Breast epithelium (tissue), 4 donors: ENCODE measurements at places on chromosomes 3 and 15. TPM values are rescaled to one million over a fixed set of nuclear protein-coding genes. Genes with fewer than 3 reads are reported as not detected.

DNA sequence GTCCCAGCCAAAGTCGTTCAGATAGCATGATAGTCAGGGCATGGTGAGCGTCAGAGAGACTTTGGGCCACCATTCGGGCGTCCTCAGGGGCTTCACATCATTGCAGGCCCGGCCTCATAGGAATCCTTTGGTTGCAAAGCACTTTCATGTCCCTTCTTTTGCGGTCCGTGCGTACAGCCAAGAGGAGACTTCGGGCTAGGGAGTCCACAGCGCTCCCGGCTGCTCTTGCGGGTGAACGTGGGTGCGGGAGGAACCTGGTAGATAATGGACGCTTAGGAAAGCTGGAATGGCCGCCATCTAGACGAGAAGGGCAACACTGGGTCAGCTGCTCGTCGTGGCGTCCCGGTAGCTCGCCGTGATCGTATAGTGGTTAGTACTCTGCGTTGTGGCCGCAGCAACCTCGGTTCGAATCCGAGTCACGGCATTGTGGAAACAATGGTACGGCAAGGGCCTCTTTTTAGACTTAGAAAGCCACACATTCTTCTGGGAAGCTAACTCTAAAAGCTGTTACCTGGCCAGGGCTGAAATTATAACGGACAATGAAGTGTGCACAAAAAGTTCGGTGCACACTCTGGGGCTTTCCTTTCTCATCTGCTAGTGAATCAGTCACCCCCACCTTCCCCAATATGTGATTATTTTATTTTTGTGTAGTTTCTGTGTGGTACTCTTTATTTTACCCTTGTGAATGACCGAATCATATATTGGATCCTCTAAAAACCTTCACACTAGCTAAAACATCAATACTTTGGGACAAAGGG, 13.2 kb upstream of the SHF start:
- no peaks in the 10 kb centered on the region for H3K27me3 ChIP-seq
- H3K4me3 ChIP-seq, result peak overlapping the region; percentile 79
- DNase-seq, result peak; percentile 90
- H3K4me1 ChIP-seq, result no peaks in the 10 kb centered on the region
- H3K27ac ChIP-seq, result peak overlapping the region; percentile 98
- H3K36me3 ChIP-seq, result no peaks in the 10 kb centered on the region

- no peaks in the 10 kb centered on the region for H3K27me3 ChIP-seq
- no peaks in the 10 kb centered on the region for H3K4me1 ChIP-seq
- no peak for DNase-seq
- H3K4me3 ChIP-seq, result no peak overlapping the region
- H3K27ac ChIP-seq, result no peak overlapping the region
- no peaks in the 10 kb centered on the region for H3K36me3 ChIP-seq
Observed at GRCh38 chr3:171845481-171846284, 2.5 kb downstream of the TMEM212 start.

DNA sequence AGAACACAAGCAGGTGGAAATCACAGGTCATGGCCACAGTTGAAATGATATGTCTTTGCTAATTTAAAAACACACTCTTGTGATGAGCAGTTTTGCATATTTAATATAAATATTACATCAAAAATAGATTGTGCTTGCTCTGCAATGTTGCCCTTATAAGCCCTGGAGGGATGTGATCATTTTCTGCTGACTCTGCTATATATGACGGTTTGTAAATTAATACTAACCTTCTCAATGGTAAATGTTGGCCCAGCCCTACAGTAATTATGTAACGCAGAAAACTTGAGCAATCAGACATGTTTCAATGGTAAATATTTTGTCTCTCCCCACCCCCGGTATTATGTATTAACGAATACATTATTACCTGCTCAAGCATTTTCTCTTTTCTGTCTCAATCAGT, 359.5 kb upstream of the CNTN6 start:
- no peaks in the 10 kb centered on the region for H3K36me3 ChIP-seq
- no peaks in the 10 kb centered on the region for H3K27me3 ChIP-seq
- no peak overlapping the region for H3K27ac ChIP-seq
- no peak overlapping the region for H3K4me3 ChIP-seq
- no peak for DNase-seq
- no peaks in the 10 kb centered on the region for H3K4me1 ChIP-seq

DNA sequence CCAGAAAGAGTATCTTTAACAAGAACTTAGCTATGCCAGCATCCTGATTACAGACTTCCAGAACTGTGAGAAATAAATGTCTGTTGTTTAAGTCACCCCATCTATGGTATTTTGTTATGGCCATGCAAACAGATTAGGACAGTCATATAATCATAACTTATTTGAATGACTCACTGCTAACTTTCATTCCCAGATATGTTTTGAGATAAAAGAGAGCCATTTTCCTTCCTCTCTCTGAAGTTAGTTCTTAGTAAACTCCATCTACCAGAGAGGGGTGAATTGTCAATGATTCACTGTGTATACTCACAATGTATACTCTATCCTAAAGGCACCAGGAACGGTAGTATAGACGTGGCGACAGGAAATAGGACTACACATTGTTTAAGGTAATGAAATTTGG, 179.4 kb upstream of the DPH6 start:
- no peak overlapping the region for H3K27ac ChIP-seq
- no peak for DNase-seq
- H3K36me3 ChIP-seq, result no peaks in the 10 kb centered on the region
- no peak overlapping the region for H3K4me3 ChIP-seq
- H3K27me3 ChIP-seq, result no peaks in the 10 kb centered on the region

Gene CEMIP
- under 0.01 TPM for total RNA-seq

DNA sequence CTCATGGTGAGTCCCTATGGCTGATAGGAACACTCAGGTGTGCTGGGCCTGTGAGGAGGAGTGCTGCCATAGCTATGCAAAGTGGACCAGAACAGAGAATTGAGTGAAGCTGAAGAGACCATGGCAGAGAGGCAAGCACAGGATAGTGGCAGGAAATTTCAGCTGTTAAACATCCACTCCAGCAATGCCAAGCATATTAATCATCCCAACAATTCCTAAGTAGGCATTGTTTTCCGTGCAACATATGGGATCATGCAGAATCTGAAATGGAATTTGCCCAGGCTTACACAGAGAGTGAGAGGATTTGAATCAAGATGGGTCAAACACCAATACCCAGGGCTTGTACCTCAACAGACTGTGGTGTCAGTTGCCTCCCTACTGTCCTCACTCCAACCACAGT, 582.6 kb upstream of the UBE2E2 start:
- H3K4me3 ChIP-seq, result no peak overlapping the region
- H3K27ac ChIP-seq, result no peak overlapping the region
- no peak for DNase-seq

Gene CCR3
- not detected for total RNA-seq

DNA sequence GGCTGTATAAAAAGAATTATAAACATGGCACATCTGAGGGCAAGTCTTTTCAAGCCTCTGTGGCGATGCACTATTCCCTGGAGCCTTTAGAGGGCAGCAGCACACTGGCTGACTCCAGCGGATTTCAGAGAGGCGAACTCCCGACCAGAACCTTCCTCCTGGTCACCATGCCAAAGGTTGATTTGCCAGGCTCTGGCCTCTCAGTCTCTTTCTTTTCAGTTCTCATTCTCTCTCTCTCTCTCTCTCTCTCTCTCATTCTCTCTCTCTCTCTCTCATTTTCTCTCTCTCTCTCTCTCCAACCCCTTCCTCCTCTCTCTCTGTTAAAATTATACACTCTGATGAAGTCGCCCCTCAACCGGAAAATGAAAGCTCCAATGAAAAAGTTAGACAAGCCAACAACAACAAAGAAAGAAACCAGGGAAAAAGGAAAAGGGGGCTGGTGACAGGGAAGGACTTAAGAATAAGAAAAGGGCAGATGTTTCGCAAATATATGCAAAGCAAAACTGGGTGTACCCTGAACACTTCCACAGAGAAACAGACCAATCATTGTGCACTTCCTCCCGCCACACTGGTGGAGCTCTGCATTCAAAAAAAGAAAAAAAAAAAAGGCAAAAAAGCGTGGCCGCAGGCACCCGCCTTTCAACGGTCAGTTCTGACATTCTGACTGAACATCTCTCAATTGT, 90.2 kb downstream of the TIGIT start:
- peaks cover 20% of the 10 kb centered on the region for H3K4me1 ChIP-seq
- DNase-seq, result peak; percentile 72
- H3K36me3 ChIP-seq, result no peaks in the 10 kb centered on the region
- no peaks in the 10 kb centered on the region for H3K27me3 ChIP-seq
- peak overlapping the region; percentile 76 for H3K27ac ChIP-seq

DNA sequence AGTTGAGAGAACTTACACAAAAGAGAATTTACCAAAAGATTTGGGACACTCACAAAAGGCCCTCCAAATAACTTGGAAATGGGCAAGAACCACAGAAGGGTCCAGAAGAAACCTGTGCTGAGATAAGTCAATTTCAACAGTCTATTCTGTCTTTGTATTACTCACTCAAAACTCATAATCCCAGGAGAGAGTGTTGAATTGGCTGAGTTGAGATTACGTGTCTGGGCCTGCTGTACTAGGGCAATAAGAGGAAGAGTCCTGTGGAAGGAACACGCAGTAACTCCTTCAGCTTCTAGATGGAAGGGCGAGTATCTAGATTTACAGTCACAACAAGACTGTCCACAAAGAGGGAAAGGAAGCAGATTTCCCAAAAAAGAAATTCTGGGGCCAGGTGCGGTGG, 42.5 kb upstream of the DYNC1LI1 start:
- H3K4me3 ChIP-seq, result no peak overlapping the region
- no peak overlapping the region for H3K27ac ChIP-seq
- no peaks in the 10 kb centered on the region for H3K27me3 ChIP-seq

- no peaks in the 10 kb centered on the region for H3K4me1 ChIP-seq
- DNase-seq, result no peak
- H3K4me3 ChIP-seq, result no peak overlapping the region
- peaks cover 11% of the 10 kb centered on the region for H3K36me3 ChIP-seq
- H3K27ac ChIP-seq, result no peak overlapping the region
Observed at GRCh38 chr3:37279856-37280255, 105.5 kb upstream of the LRRFIP2 start.

Gene CNTN6
- total RNA-seq, result under 0.01 TPM

Gene SLC2A2
- total RNA-seq, result not detected

Gene DNAH12
- total RNA-seq, result 0.32 TPM

- no peaks in the 10 kb centered on the region for H3K36me3 ChIP-seq
- peak within 1 kb of the TSS; percentile 73 for H3K4me3 ChIP-seq
- H3K27ac ChIP-seq, result peak within 1 kb of the TSS; percentile 82
- peaks cover 7% of the 10 kb centered on the region for H3K4me1 ChIP-seq
- H3K27me3 ChIP-seq, result no peaks in the 10 kb centered on the region
Observed at GRCh38 chr3:38029400-38030125, at the start of gene PLCD1. PLCD1 (minus strand) TSS chr3:38029642; CDS start chr3:38029539, 103 bp downstream.

- no peaks in the 10 kb centered on the region for H3K27me3 ChIP-seq
- H3K4me1 ChIP-seq, result no peaks in the 10 kb centered on the region
- no peak overlapping the region for H3K4me3 ChIP-seq
- no peak for DNase-seq
- peaks cover 8% of the 10 kb centered on the region for H3K36me3 ChIP-seq
Observed at GRCh38 chr3:142318331-142318730, 92.9 kb upstream of the GK5 start.

Gene TGM4
- not detected for total RNA-seq
